ENCODE measurements at places on chromosomes 3 and 15.

- DNase-seq: no peak
Measured at GRCh38 chr3:153285194-153285641, 123.2 kb downstream of the RAP2B start.

- DNase-seq: no peak
Measured at GRCh38 chr3:52040600-52040999, 15.8 kb downstream of the DUSP7 start.

DNA sequence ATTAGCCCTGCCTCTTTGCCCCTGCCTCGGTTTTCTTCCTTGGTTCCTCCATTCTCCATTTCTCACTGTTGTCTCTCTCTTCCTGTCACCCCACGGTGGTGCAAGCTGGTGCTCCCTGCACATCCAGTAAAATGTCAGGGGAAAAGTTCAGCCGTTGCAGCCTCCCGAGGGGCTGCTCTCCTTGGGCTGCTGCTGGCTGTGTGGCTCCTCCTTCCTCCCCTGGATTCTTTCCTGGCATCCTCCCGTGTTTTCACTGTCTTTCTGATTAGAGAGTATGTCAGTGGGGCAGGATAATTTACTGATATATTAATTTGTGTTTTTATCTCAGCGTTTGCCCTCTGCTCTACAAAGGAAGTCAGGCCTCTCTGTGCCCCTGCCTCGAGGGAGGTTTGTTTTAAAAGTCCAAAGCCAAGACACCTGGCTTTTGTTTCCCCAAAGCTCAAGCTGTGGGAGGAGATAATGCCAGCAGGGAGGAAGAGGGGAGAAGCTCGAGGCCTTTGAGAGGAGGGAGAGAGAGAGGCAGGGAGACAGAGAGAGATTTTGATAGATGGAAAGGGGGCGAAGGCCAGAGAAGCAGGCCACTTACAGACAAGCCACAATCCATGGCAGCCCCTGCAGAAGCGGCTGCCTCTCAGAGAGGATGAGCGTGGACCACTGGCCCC lies 150.3 kb upstream of the NR2F2 start:
- no peak for DNase-seq

DNA sequence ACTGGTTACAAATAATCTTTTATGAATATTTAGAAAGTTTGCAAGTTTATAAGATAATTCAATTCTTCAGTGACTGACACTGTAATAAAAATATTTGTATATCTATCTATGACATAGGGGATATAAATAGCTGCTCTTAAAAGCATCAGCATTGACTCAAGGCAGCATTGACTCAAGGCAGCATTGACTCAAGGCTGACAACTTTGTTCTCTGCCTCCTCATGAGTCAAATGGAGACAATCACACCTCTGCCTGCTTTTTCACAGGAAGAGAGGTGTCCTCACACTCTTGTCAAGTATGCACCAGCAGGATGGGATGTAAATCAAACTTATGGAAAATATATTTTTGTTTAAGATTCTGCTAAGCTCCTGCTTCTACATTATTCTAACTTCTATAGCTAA lies 1173.1 kb downstream of the NSUN3 start:
- DNase-seq: no peak

- no peak for DNase-seq
Measured at GRCh38 chr3:42723219-42723618, 20.6 kb upstream of the HHATL start.

DNA sequence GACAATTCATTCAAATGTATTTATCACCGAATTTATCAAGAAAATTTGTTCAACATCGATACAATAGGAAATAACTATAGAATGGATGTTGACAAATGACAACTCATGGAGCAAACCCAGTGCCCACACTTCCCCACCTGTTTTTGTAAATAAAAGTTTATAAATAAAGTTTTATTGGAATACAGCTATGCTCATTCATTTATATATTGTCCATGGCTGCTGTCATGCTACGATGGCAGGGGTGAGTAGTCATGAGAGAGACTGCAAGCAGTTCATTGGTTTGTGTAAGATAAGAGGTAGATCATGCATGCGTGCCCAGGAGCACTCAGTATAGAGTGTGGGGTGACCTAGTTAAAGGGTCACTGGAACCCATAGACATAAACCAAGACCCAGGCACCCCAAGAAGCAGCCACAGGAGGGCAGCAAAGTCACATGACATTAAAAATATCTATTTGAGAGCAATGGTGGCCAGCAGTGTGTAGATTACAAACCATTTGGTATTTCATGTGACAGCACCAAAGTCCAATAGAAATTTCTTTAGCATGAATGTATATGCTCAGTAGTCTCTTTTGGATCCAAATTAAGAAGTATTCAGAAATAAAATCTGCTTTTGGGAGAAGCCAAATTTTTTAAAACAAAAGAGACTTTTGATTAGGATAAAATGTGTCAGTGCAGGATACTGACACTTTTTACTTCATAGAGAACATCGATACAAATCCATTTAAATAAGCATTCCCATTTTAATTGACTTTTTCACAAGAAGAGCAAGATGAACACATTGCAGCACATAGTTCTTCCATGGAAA lies 794.8 kb downstream of the MCTP2 start:
- peak; percentile 51 for DNase-seq

- no peak for DNase-seq
Measured at GRCh38 chr3:134721214-134721613, 70.4 kb upstream of the KY start.

All from RPMI8226 (cell line).